Stimulated activated CD8-positive, alpha-beta memory T cell treated with anti-CD3 and anti-CD28 coated beads, Interleukin-4, amount 100 ng/mL, for 4 hours (primary cell): ENCODE measurements at places on chromosomes 16 and 17.

DNA sequence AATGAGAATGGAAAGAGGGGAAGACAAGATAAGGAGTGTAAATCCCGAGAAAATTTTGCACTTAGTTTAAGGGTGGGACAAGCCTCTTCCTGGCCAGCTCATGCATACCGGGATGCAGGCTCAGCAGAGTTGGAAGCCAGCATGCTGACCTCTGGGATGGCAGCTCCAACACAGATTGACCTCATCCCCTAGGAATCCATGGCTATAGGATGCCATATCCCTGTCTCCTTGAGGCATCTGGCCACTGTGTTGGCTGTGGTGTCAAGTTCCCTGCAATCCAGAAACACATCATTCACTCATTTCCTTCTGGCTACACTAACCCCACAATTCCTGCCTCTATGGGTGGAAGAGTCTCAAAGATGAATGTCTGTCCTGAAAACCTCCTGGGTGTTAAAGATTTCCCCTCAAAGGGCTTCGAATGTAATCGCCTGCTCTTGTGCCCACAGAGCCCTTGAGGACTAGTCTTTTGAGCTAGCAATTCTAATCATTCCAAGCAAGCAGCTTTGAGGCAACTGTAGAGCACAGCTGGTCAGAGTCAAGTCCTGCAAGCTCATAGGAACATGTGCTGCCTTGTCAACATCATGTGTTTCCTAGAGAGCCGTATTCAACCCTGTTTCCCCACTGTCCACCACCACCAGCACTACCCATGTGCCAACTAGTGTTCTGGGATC is 141.4 kb downstream of the PMP22 start:
- no peak for DNase-seq

DNA sequence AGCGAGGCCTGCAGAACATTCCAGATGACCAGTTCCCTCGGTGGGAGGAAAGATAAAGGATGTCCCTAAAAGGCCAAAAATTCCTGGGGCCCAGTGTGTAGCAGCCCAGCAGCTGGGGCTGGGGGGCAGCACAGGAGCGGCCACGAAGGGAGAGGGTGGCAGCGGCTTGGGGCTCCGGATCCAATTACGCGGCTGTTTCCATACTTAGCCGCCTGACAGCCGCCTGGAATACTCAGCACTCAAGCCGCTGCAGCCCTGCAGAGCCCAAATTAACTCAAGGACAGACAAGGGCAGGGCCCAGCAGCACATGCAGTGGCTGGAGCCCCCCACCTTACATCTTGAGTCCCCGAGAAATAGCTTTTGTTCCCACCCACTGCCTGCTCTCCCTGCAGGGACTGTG is 1.3 kb downstream of the SRL start:
- no peak for DNase-seq

- DNase-seq, result no peak
Measured at GRCh38 chr16:88888057-88888456, 21.6 kb upstream of the PABPN1L start.

DNA sequence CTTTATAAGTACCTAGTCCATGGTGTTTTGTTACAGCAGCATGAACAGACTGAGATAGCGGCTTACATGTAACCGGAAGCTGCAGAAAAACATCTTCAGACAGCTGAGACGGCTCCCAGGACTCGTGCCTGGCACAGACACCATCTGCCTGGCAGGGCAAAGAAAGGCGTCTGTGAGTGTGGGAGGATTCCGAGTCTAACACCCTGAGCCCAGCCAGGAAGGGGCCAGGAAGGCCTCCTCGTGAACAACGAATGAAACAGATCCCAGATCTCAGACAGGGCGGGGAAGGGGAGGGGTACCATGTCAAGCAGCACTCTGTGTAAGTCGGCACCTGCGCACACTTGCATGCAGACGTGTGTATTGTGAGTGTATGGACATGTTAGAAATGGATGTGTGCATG is 4.4 kb upstream of the CSNK1D start:
- DNase-seq, result no peak

DNA sequence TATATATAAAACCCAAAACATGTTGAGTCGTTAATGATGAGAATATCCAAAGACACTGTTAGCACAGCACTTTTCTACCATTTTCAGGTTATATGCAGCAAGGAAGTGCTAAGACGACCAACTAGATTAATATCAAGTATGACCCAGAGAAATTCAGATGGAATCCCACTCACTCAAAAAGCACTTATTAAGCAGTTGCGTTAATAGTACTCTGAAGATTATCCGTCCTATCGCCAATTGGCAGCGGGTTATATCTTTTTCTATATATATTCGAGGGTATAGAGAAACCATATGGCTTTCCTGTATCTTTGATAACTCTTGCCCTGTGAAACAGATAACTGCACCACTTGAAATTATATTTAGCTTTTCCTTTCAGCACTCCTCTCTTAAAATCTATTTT is 1.1 kb downstream of the CRLF3 start:
- DNase-seq, result no peak

DNA sequence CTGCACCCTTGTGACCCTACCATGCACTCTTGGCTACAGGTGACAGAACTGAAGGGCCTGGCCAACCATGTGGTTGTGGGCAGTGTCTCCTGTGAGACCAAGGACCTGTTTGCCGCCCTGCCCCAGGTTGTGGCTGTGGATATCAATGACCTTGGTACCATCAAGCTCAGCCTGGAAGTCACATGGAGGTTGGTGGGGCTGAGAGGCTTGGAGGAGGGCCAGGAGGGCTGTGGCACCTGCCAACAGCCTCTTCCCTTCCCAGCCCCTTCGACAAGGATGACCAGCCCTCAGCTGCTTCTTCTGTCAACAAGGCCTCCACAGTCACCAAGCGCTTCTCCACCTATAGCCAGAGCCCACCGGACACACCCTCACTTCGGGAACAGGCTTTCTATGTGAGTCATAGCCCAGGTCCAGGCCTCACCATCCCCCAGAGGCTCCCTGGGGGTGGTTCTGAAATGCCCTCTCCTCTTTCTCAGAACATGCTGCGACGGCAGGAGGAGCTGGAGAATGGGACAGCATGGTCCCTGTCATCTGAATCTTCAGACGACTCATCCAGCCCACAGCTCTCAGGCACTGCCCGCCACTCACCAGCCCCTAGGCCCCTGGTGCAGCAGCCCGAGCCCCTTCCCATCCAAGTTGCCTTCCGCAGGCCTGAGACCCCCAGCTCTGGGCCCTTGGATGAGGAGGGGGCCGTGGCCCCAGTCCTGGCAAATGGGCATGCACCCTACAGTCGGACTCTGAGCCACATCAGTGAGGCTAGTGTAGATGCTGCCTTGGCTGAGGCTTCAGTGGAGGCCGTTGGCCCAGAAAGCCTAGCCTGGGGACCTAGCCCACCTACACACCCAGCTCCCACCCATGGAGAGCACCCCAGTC is 13.0 kb downstream of the RIPOR1 start:
- no peak for DNase-seq

GRCh38 chr17:6710317-6710716 is 2.9 kb downstream of the SLC13A5 start:
- DNase-seq, result no peak

- DNase-seq, result no peak
Measured at GRCh38 chr17:77478899-77479298, 338.1 kb downstream of the SEC14L1 start.

DNA sequence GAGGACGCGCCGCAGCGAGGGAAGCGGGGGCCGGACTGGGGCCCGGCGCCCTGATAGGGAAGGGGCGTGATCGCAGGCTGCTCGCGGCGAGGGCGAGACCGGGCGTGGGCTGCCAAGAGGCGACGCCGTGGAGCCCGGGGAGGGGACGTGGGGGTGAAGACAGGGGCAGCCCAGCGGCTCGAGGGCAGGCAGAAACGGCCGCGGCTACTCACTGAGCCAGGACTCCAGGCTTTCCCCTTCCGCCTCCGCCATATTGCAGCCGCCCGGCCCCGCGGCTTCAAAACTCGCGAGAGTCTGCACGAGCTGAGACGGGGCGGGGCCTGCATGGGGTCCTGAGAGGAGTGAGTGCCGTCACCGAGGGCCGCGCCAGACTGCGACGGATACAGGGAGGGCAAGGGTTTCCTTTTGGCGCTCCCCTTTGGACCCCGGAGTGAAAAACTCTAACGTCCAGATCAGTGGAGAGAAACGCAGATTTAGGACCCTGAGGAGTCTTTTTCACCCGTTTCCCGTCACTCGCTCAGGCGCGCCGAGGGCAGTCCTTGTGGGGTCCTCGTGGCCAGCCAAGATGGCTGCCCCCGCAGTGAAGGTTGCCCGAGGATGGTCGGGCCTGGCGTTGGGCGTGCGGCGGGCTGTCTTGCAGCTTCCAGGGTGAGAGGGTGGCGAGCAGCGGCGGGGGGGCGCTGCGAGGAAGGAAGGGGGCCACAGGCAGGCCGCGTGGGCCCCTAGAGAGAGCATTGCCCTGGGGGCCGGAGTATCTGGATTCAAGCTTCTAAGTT is at the start of the genes GGA3 and MRPS7:
Gene GGA3 (minus strand): TSS at position 271 of the 776 bp plus-strand sequence. CDS start 19 bp downstream, at position 252.
Gene MRPS7 (plus strand): TSS at position 544 of the 776 bp plus-strand sequence. CDS start 22 bp downstream, at position 566.
- DNase-seq, result peak; percentile 90

GRCh38 chr17:10744501-10745000 is 14.7 kb upstream of the TMEM220 start:
- DNase-seq, result no peak

- DNase-seq, result no peak
Measured at GRCh38 chr17:43175213-43176118, 4.5 kb downstream of the NBR1 start.

DNA sequence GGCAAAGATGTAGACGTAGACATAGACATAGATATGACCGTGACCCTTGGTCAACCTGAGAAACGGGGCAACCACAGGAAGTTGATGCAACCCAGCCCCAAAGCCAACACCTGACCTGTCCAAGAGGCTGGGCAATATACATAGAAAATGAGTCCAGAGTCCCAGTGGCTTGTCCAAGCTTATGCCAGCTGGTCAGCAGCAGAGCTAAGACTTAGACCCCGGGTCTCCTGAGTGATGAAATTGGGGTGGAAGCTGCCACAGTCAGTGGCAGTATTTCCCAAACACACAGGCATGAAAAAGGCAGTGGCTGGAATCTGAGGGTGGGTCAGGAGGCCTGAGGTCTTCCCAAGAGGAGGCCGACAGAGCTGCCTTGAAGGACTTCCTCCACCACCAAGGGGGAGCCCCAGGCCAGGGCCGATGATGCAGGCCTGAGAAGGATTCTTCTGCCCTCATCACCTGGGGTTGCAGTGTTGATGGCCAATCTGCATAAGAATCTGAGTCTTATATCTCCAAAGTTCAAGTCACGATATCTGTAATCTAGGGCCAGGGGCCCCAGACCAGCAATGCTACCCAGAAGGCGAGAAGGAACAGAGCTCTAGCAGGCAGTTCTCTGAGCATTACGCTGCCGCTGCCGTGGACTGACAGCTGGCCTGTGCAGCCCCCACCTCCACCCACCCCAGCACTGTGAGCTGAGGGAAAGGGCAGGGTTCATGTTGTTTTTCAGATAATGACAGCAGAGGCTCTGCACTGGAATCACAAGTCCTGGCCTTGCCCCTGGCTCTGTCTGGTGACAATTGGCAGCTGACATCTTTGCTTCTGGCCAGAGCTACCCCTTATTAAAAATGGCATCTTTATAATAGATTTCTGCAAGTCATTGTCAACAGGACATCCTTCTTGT is 72.7 kb downstream of the GNAO1 start:
- no peak for DNase-seq

GRCh38 chr17:76888661-76889060 is 20.5 kb downstream of the MGAT5B start:
- DNase-seq, result no peak

DNA sequence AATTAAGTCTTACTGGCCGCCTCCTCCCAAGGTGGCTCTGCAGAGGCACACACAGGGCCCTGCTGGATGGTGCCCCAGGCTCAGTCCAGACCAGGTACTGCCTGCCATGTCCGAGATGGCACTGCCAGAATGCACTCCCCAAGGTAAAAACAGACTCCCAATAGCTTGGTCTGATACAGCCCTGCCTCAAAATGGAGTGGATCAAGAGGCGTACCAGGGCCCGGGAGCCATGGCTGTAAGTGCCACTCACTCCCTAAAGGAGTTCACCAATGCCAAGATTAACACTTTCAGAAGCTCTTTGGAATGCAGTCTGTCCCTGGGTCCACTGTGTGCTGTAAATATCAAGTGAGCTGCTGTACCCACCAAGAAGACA is 576 bp upstream of the MYO18A start:
- DNase-seq, result no peak

- DNase-seq, result no peak
Measured at GRCh38 chr17:81608082-81608481, 28.8 kb downstream of the NPLOC4 start.

- DNase-seq, result no peak
Measured at GRCh38 chr17:41002814-41003213, 3.1 kb upstream of the KRTAP3-2 start.

GRCh38 chr16:4826526-4826925 is 20.6 kb downstream of the GLYR1 start:
- DNase-seq, result no peak

- DNase-seq, result no peak
Measured at GRCh38 chr16:78686601-78687000, 587.1 kb downstream of the WWOX start.

DNA sequence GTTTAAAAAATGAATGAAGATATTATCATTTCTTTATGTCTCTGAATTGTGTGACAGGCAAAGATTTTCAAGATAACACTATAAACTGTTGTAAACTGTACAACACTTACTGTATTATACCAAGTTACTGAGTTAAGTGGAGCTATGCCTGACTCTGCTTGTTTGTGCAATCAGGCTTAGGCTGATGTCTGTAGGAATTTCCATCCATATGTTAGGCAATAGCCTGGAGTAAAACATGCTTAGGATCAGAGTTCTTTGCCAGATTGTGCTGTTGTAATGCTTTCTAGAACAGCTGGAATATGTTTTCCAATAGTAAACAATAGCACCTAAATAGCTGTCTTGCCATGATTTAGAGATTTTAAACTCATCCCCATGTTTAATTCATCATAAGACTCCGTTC is 1496.7 kb downstream of the CDH11 start:
- no peak for DNase-seq

DNA sequence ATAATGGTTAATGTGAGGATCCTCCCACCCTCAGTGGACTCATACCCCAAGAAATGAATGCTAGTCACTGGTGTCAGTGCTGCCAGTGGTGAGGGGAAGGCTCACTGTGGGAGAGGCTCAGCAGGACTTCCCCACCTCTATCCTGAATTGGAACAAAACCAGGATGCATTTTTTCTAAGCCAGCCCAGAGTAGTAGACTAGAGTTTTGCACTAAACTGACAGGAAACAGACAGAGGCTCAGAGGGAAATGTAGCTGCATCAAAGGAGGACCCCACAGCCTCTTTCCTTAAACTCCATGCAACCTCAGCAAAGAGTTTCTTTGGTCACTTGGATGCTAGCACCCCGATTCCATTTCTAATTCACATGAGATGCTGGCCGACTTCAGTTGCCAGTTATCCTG is 10.7 kb upstream of the SKAP1 start:
- DNase-seq, result no peak

- DNase-seq, result no peak
Measured at GRCh38 chr17:68455901-68456338, 1.4 kb downstream of the WIPI1 start.

DNA sequence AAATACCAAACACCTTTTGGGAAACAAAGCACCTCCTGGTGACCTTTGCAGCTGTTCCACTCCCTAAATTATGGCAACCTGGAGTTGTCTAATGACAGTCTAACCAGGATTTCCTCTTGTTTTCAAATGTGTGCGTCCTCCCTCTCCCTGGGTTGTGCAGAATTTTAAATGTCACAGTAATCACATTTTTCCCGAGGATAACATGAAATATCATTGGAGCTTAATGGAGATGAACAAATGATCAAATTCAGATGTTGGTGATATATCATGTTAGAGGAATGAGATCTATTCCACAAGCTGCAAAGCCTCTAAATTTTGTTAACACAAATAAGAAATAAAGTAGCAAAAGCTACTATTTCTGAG is 86.9 kb upstream of the HLF start:
- no peak for DNase-seq
